ENCODE measurements at places on chromosomes 12 and 14.

DNA sequence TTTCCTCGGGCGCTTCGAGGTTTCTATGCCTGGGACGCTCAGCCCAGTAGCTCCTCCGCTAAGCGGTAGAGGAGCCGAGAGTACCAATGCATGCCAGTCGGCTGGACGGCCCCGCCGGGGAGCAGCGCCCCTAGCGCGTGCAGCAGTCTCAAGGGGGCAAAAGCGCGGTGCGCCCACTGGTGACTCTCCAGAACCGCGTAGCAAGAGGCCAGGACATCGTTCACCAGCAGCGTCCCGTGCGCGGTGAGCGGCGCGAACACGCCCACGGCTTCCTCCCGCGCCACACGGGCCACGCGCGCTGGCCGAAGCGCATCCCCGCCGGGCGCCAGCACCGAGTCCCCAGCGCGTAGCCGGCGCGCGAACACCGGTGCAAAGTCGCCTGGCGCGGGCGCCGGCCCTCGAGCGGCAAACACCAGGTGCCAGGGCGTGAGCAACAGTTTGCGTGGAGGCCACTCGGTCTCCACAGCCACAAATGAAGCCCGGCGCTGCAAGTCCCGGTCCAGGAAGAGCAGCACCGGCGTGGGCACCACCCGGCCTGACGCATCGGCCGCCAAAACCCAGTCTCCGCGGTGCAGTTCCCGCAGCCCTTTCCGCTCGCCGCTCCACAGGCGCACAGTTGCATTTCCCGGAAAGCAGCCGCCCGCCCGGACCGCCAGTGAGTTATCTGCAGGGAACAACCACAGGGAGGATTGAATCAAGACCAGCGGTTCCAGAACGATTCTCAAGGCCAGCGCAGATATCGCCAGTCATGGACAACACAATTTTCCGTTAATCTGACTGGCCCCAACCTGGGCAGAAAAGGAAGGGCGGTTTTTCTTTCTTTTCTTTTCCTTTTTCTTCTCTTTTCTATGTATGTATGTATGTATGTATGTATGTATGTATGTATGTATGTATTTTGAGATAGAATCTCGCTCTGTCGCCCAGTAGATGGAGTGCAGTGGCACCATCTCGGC lies 4.5 kb downstream of the DHH start:
- DNase-seq, result no peak

GRCh38 chr14:54488318-54488645 lies 498 bp downstream of the GMFB start:
- DNase-seq, result no peak

- no peak for DNase-seq
These were observed 295.2 kb downstream of the SLC16A7 start for GRCh38 chr12:59890896-59891579.

DNA sequence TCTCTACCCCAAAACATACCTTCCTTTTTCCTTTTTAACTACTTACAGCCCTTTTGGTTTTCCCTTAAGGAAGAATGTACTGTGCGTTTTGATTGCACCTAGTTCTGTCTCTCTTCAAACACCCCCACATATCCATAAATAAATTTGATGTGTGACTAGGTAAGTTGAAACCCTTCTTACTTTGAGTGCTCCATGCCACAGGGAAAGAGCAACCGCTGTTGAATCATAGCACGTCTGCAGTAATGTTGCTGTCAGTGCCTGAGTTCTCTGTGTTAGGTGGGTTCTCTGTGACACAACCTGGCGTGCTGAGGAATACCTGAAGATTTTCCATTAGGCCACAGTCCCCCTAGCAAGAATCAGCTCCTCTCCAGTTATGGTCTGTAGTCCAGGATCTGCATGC lies 102.1 kb downstream of the FIGNL2 start:
- DNase-seq, result no peak

GRCh38 chr12:10389904-10390303 lies at the start of gene KLRK1:
Gene KLRK1, minus strand, starts transcription at chr12:10390041. Its CDS starts 1,231 bp downstream, at chr12:10388810.
- DNase-seq, result no peak

GRCh38 chr12:118999107-118999506 lies 17.8 kb downstream of the SRRM4 start:
- no peak for DNase-seq

DNA sequence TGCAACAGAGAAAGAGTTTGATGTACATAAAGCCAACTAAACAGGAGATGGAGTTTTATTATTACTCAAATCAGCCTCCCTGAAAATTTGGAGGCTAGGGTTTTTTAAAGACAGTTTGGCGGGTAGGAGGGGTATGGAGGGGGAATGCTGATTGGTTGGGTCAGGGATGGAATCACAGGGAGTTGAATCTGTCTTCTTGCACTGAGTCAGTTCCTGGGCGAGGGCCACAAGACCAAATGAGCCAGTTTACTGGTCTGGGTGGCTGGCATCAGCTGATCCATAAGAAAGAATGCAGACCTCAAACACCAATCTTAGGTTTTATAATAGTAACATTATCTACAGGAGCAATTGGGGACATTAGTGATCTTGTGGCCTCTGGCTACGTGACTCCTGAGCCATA lies 64.9 kb downstream of the RIN3 start:
- DNase-seq, result no peak

DNA sequence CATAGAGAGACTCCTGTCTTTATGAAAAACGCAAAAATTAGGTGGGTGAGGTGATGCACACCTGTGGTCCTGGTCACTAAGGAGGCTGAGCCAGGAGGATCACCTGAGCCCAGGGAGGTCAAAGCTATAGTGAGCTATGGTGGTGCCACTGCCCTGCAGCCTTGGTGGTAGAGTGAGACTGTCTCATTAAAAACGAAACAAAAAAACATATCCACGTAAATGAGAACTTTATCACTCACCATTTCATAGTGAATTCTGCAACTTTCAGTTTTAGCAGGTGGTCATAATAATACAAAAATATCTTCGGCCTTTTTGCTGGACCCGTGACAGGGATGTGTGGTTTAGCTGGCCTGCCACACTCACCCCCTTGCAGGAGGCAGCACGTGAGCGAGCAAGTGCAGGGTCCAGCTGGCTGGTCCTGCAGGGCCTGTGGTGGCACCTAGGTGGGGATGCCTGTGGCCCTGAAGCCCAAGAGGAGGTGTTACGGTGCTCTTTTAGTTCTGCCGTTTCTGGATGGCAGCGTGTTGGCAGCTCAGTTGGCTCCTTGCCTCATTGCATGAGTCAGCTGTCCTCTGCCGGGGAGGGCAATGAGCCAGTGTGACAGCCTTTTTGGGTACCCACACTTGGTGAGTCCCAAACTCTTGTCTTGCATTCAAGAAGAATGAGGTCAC lies 1330.7 kb upstream of the TMEM132C start:
- no peak for DNase-seq

DNA sequence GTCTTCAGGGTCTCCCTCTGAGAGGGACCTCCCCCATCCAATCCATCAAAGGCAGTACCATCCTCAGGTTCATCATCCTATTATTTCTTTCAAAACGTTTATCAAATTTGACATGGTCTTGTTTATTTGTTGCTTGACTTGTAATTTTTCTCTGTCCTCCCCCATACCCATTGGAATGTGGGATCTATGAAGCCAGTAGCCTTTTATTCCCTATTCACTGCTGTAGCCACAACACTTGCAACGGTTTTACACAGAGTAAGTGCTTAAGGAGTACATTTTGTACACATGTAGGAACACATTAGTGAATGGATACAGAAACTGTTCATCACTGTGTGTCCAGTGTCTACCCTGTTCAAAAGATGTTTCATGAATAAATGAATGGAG lies 41.5 kb downstream of the IGF1 start:
- DNase-seq, result no peak

DNA sequence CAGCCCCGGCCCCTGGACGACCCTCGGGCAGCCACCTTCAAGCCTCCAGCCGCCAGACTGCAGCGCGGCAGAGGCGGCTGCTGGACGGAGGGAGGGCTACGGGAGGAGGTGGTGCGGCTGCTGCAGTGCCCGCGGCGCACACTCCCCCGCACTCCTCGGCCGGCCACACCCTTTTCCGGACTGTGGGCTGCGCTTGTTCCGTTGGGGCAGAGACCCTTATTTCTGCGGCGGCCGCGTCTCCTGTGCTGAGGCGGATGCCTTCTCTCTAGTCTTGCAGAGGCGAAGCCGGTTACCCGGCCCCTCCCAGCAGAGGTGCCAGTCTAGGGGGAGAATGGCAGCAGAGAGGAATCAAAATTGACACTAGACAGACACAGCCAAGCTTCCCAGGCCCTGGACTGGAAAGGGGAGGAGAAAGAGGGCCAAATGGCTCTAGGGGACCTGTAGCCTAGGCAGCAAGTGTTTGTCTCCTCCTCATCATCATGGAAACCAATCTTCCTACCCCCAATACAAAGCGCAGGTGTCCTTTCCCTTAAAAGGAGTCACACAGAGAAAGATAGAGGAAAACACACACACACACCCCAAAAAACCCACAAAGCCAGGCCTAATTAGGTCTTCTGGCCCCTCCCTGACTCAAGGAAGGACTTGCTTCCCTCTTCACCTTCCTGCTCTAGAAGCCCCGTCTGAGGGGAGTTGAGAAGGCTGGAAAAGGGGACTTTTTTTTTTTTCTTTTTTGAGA lies 1.3 kb downstream of the ESYT1 start:
- no peak for DNase-seq

DNA sequence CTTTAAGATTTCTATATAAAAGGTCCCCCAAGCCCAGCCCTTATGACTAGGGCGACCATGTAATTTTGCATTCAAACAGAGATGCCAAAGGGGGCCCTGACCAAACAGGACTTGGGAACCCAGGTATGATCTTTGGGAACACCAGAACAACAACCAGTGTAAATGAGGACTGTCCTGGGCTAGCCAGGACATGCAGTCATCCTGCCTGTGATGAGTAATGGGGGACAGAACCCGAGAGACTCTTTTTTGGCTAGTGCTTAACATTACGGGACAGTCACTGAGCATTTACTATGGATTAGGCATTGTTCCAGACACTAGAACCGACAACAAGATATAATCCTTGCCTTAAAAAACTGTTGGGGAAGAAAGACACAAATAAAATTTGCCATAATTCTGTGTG lies 337.3 kb downstream of the CACNA1C start:
- DNase-seq, result no peak

DNA sequence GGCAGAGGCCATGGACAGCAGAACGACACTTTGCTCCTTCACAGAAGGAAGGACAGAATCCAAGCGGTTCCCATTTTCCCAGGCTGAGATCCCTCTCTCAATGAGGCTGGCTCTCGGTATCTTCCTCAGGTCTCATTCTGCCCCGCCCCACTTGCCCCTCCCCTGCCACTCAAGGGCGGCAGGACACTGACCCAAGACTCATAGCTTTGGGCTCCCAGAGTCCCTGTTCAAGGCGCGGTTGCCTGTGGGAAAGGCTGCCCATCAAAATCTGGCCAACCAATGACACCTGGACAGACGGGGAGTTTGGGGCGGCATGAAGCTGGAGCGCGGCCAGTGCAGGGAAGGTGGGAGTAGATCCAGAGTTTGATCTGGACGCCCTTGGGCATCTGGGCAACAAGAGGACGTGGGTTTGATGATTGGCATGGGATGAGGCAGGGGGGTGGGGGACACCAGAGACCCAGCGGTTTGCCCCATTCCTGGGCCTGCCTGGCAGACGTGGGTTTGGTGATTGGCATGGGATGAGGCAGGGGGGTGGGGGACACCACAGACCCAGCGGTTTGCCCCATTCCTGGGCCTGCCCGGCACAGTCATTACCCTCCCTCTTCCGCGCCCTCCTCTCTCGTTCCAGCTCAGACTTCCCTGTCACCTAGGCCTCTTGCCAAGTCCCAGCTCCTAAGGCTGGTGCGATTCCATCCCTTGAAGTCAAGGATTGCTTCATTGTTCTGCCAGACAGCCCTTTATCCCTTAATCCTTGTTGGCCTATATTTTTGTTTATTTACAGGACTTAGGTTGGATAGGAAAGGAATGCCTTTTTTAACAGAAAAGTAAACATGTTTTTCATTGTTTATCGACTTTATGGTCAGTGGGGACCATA lies 92.1 kb downstream of the NINJ2 start:
- DNase-seq, result no peak

DNA sequence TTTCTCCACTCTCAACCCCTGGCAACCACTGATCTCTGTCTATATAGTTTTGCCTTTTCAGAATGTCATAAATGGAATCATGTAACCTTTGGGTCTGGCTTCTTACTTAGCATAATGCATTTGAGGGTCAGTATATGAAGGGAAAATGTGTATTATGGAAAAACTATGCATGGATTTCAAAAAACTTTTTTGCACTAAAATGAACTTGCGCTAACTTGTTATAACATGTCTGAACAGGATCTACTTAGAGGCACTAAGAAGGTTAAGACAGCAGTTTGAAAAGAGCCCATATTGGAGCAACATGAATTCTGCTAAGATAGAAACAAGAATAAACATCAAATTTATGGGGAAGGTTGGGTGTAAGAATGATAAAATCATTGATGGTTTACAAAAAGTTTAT lies 29.1 kb downstream of the SLC39A9 start:
- no peak for DNase-seq

- no peak for DNase-seq
These were observed 55.6 kb upstream of the PPP2R5C start for GRCh38 chr14:101705733-101706508.

DNA sequence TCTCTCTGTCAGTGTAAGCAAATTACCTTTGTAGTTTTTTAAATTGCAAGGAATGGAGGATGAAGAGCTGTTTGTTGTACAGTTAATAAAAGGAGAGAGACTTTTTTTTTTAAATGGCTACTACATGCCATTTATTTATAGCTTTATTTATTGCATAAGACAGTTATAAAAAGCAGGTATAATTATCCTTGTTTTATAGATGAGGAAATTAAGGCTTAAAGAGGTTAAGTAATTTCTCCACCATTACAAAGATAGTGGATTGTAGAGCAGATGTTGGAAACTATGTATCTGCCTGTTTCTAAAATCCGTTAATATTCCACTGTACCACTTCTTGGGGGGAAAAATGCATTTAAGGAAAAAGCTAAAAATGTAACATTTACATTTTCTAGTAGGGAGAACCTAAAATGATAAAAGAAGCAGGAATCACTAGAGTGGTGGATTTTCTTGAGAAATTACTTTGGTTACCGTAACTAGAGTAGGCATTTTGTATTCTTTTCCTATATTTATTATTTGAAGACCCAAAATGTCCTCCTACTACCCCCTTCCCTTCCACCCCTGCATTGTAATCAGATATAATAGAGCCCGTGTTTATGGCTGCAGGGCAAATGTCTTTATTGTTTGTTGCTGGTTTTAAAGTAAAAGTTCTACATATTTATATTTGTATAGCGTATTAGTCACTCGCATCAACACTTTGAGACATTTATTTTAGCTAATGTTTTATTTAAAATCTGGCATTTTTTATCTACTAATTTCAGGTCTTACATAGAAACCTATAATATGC lies 2.3 kb downstream of the SNAPC1 start:
- no peak for DNase-seq

GRCh38 chr14:88346048-88346639 lies 23.1 kb upstream of the KCNK10 start:
- no peak for DNase-seq

GRCh38 chr12:68538726-68539614 lies 71.7 kb upstream of the RAP1B start:
- DNase-seq, result no peak
